ENCODE measurements at places on chromosomes 3 and 15.

DNA sequence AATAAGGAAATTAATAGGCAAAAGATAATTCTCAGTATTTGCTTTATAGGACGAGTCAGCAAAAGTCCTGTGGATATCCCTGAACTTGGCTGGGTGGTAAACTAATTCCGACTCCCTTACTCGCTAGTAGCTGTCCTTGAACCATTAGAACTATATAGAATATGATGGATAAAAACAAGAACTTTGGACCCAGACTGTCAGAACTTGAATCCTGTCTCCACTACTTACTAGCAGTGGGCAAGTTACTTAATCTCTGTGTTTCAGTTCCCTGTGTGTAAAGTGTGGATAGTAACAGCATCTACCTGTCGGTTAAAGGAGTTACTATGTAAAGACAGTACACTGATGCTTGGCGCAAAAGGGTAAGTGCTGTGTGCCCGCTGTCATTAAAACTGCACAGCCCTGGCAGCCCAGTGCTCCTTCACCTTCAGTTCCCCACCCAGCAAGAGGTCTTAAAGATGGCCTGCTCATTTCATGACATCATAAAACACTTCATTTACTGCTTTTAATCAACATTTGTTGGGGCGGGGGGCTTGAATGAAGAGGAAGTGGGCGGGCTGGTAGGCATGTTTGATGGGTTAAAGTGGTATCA is 7.3 kb downstream of the TPM1 start:
- DNase-seq = no peak

DNA sequence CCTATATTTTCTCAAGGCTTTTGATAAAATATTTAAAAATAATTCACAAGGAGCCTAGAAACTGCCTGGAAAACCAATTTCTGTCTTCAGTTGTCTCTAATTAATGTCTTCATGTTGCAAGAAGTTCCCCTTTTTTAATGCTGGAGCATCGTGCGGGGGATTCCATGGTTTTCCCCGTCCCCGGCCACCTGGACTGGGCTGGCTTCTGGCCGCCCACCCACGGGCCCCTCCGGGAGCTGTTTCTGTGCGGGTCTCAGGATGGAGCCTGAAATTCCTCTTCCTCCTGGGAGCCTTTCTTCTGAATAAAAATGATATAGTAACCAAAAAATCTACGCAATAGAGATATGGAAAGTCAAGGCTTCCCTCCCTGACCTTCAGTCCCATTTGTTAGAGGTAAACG is 8.1 kb upstream of the LRRK1 start:
- no peak for DNase-seq

DNA sequence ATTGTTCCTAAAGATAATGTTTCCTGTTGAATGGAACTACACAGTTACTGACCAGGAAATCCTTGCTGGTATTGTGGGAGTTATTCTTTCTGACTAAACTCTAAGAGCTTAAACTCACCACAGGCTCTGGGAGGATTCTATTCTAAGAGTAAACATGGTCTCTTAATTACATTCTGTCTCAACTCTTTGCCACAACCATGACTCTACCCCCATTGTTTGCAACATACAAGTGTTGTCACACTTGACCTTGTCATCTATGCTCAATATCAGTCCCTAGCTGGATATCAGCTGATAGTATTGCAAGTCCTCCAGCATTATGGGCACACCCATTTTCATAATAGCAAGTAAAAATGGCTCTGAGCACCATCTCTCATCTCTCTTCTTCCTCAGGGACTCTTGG is 29.6 kb upstream of the SECISBP2L start:
- no peak for DNase-seq

DNA sequence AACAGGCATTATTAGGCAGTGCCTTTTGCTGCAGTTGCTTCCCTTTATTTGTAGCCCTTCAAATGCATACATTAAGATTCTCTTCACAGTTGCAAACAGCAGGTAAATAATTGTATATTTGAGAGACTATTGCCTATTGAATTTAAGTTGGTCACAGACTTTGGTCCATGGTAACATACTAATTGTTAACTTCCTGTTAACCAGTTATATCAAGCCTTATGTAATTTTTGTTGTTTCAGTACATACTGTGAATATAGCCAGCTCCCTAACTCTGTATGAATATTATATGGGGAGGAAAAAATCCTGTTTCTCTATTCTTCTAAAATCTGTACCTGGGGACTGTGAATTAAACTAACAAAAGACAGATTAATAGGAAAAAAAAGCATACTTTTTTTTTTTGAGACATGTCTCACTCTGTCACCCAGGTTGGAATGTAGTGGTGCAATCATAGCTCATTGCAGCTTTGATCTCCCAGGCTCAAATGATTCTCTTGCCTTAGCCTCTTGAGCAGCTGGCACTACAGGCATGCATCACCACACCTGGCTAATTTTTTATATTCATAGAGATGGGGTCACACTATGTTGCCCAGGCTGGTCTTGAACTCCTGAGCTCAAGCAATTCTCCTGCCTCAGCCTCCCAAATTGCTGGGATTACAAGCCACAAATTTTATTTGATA is 53.2 kb downstream of the CHL1 start:
- no peak for DNase-seq

- DNase-seq = no peak
Measured at GRCh38 chr15:60062826-60063225, 58.7 kb downstream of the FOXB1 start.

- no peak for DNase-seq
Measured at GRCh38 chr3:188471723-188472122, 317.8 kb downstream of the LPP start.

DNA sequence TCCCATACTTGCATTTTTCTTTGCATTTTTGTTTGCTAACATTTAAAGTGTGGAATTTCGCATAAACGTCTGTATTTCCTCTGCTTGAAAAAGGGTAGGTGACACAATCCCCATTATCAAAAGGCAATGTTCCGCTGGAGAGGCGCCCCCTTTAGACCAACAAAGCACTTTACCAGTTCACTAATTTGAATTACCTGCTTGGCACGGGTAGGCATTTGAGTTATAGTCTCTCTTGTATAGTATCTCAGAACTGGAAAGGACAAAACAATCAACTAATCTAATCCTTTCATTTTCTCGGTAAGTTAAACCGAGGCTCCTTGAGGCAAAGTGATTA is 775 bp upstream of the CCDC39 start:
- no peak for DNase-seq

GRCh38 chr3:129308636-129309035 is 30.0 kb downstream of the HMCES start:
- no peak for DNase-seq

DNA sequence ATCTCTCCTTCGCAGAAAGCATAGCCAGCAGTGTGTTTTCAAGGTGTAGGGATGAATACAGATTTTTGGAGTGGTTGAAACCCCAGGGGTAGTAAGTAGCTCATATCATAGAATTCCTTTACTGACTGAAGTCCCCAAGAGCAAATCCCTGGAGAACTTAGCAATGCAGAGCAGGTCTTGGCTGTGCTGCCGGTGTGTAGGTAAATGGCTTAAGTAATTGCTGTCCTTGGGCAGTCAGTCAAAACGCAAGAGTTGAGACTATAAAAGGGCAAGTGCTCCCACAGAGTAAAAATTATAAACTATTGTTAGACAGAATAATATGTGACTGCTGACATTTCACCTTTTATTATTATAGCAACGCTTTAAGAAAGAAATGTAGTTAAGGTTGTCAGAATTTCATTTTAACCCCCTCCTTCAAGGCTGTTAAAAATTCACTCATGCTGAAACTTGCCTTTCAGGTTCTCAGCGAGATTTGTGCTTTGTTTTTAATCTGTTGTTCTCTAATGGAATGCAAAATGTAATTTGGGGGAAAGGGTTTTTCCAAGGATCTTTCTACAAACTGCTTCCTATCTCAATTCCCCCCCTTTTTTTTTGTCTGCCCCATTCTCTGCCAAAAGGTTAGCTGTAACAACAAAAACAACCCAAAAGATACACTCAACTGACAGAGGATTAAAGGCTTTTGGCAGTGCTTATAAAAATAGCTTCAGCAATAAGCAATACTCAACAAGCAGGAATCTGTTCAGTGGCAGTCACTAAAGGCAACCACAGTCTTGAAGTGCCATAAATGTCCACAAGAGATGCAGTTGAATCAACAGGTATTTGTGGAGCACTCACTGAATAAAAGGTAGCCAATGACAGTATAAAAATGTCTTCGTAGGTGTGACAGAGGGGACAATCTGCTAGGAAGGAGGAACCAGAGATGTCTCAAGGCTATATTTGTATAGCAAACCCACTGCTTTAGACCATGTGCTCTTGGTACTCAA is 105.3 kb downstream of the THRB start:
- DNase-seq = no peak

DNA sequence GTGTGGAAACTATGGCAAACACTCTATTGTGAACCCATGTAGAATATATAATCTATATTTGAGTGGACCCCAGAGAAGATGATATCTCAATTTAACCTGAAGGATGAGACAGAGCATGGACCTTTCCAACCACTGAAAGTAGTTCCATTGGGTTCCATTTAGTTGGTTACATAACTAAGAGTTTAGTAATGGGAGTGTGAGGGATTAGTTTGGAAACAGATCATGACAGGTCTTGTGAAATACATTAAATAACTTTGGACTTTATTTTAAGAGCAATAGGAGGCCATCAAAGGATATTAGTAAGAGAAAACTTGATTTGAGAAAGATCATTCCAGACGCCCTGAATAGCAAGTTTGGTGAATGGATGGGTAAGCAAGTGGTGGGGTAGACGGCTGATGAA is 487.2 kb upstream of the ROBO2 start:
- DNase-seq = no peak

DNA sequence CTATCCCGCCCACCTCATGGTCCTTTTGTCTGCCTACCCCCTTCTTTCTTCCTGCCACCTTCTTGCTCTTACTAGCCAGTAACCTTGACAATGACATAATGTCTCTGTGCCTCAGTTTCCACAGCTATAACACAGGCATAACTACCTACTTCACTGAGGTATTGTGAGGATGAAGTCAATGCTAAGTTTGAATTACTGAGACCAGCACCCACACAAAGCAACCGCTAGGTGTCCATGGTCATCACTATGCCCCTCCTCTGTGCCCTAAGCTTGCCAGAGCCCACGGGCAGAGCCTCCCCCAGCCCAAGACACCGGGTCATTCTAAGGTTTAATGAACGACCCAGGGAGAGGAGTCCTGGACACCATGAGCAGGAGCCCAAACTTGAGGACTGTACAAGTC is 101.6 kb downstream of the OXNAD1 start:
- no peak for DNase-seq

DNA sequence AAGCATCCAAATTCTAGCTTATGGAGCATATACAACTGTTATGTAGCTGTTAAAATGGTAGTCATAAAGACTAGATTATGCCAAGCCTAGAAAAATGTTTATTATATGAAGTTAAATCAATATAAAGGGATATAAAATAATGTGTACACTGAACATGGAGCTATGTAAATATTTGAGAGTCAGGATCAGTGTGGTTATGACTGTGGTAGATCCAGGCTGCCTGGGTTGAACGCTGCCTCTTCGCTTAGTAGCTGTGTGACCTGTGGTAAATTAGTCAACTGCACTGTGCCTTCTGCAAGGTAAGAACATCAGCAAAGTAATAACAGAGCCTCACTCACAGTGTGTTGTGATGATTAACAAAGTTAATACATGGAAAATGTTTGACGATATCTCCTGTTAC is 212.2 kb downstream of the RBMS3 start:
- DNase-seq = no peak

DNA sequence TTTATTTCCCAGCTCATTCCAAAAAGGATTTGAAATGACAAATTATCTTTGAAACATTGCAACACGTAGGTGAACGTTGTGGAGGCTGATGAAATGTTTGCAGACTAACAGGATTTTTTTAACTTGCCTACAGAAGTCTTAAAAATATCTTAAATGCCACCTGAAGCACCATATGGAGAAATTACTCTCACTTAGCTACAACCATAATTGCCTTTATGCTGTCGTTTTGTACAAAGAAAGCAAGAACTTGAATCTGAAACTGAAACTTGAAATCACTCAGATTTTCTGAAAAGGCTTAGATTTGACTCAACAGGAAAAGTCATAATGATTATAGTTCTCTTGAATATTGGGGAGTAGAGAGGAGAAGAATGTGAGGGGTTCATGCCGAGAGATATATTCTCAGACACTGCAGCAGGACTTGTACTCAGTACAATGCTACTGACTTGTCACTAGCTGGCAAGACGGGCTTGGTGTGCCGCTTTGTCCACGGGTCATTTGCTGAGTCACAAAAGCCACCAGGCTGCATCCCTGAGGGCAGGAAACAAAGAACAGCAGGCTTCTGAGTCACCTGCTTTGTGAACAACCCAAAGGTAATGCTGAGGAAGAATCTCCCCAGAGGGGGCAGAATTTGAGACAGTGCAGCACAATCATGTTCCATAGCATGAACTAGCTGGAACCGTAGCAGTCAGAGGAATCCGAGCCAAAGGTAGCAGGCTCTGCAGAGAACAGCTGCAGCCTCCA is 7.1 kb upstream of the FMN1 start:
- DNase-seq = peak; percentile 53

DNA sequence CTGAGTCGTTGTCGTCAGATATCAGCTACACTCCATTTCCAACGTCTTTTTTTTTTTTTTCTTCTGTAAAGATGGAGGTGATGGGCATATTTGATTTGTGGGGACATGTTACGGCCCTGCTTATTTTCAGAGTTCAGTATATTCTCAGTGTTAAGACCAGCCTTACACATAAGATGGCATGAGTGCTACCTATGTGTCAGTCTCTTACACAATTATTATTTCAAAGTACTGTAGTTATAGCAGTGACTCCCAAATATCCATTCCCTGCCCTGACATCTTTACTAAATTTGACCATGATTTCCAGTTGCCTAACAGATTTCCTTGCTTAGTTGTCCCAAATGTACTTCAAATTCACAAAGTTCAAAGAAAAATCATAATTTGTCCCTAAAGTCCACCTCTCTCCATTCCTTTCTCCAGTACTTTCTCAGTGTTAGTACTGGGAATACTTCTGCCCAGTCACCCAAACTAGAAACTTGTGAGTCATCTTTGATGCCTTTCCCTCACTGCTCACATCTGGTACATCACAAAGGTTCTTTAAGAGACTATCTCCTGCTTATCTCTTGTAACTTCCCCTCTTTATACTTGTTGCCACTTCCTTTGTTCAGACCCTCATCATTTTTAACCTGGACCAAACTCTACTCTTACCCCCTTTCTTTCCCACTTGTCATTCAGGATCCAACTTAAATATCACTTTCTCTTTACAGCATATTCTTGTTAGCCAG is 67.0 kb downstream of the ZNF609 start:
- no peak for DNase-seq

- no peak for DNase-seq
Measured at GRCh38 chr3:155426524-155427230, 133.2 kb upstream of the STRIT1 start.

GRCh38 chr15:28915935-28916334 is 30.2 kb downstream of the APBA2 start:
- DNase-seq = no peak

GRCh38 chr15:98699591-98700424 is 51.5 kb downstream of the IGF1R start:
- DNase-seq = no peak

Measured in left lobe of liver (tissue), 2 donors.